ENCODE measurements at places on chromosomes 1 and 21.

- DNase-seq: no peak
Observed at GRCh38 chr1:239537795-239538194, 151.4 kb downstream of the CHRM3 start.

DNA sequence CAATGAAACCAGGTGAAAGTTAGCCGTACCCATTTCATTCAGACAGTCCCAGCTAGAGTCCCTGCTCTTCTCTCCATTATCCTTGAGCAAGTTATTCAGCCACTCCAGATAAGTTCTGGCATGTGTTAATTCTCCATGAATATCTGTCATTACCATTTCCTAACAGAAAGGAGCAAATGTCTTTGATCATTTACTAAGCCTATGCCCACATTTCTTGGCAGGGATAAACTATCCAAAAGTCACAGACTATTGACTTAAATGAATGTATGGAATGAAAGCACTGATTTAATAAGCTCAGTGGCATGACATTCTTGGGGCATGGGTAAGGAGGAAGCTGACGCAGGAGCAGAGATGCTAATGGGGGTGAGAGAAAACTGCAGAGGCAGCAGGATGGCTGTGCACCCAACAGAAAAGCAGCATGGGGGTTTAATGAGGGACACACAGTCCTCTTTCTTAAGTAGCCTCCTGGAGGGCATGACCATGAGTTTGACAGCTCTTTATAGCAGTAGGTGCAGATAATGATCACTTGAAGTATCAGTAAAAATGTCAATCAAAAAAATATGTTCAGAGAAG is 17.6 kb upstream of the DHCR24 start:
- no peak for DNase-seq

GRCh38 chr1:36497207-36497606 is 14.5 kb upstream of the CSF3R start:
- DNase-seq: no peak

DNA sequence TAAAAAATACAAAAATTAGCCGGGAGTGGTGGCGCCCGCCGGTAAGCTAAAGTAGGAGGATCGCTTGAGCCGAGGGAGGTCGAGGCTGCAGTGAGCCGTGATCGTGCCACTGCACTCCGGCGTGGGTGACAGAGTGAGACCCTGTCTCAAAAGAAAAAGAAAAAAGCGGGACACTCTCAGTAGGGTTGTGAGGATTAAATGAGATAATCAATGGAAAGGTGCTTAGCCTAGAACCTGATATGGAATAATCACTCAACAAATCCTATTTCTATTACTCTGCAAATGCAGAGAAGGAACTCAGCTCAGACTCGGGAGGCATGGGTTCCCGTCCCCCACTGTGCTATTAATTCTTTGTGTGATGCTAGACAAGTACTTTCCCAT is 529 bp upstream of the LUZP1 start:
- DNase-seq: no peak

DNA sequence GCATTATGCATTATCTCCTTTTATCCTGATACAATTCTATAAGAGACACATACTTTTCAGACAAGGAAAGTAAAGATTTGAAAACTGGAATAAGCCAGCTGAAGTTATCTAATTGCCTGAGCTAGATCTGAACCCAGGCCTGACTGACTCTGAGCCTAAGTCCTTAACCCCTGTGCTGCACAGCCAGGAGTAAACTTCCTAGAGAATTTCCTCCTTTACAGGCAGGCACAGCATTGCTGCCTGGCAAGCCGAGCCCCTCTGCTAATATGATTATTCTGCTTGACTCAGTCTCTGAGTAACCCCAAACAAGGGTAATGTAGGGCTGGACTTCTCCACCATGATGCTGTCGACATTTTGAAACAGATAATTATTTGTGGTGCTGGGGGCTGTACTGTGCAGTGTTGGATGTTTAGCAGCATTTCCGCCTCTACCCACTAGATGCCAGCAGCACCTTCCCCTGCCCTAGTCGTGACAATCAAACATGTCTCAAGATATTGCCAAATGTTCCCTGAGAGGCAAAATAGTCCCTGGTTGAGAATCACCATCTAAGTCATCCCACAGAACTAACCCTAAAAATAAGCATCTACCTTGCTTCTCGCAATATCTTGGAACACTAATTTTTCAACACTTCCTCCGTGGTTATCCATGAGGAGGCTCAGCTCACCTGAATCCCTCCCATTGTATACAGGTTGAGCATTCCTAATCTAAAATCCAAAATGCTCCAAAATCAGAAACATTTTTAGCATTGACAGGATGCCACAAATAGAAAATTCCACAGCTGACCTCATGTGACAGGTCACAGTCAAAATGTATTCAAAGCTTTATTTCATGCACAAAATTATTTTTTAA is 18.5 kb downstream of the CAMK1G start:
- DNase-seq: no peak

- DNase-seq: no peak
Observed at GRCh38 chr1:56533621-56534020, 45.7 kb downstream of the PLPP3 start.

GRCh38 chr1:29708381-29708780 is 472.1 kb downstream of the PTPRU start:
- no peak for DNase-seq

DNA sequence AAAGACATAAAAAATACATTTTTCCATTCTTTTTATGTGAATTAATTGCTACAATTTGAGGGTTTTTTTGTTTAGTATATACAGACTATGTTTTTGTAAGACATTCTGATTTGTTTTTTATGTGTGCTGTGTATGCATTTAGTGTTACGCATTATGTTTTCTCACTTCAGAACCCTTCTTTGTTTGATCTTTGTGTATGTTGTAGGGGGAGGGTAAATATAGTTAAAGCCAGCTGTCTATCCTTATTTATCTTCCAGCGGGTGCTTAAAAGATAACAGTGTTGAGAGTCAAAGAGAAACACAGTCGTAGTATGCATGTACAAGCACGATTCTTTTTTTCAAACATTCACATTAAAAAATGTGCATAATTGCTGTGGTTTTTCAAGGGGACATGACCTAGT is 97.5 kb upstream of the KIAA1614 start:
- no peak for DNase-seq

DNA sequence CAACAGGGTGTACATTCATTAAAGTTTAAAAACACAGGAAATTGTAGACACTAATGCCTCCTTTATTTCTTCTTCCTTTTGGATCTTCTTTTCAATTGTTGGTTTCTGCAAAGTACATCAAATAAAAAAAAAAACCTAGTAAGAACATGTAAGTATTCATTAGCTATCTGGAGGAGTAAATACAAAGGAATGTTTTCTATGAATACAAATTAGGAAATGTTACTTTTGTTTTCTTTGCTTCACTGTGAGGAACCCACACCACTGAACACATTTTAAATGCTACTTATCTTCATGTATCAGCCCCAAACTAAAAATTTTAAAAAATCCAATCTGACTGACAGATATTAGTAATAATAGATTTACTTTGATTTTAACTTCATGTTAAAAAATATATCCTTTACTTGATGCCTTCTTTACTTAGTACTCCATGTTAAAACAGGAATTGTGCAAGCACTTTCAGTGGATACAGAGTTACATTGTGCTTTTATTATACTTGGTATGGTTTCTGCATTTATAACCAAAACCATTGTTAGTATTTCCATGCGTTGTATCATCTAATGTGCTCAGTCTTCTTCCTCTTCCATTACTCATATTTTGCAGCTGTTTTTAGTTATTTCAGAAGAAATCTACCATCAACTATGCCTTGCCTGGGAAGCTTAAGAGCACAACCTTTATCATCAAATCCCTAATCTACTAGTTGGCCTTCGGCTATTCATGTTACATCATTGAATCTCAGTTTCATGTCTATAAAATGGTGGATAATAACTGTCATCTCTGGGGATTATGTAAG is 236.9 kb upstream of the DPYD start:
- no peak for DNase-seq

GRCh38 chr1:151436985-151437384 is 22.3 kb downstream of the POGZ start:
- no peak for DNase-seq

DNA sequence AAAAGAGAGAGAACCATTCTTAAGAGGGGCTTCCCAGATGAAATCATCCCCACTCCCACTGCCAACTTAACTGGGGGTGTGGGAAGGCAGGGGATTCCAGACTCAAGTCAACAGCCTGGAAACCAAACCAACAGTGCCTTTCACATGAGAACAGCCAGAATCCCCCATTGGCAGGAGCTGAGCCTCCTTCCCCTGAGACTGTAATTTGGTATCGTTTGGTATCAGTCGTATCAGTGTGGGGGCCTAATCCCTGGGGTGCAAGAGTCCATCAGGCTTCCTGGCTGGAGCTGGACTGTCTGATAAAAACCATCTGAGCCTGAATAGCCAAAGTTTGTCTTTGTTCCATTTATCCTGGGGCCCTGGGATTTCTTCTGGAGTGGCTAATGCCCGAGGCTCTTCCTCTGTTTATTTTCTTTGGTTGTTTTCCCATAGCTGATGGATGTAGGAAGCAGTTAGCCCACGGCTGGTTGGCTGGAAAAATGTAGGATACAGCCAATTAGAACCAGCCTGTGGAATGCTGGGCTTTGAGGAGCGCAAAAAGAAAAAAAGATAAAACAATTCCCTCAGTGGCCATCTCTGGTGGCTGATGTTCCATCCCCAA is 84.6 kb downstream of the LAMC2 start:
- DNase-seq: no peak

GRCh38 chr1:211973541-211973940 is 61.8 kb downstream of the INTS7 start:
- no peak for DNase-seq

GRCh38 chr21:29849735-29850176 is 90.0 kb downstream of the GRIK1 start:
- peak; percentile 23 for DNase-seq

GRCh38 chr1:20726932-20727745 is 5.4 kb downstream of the SH2D5 start:
- DNase-seq: no peak

DNA sequence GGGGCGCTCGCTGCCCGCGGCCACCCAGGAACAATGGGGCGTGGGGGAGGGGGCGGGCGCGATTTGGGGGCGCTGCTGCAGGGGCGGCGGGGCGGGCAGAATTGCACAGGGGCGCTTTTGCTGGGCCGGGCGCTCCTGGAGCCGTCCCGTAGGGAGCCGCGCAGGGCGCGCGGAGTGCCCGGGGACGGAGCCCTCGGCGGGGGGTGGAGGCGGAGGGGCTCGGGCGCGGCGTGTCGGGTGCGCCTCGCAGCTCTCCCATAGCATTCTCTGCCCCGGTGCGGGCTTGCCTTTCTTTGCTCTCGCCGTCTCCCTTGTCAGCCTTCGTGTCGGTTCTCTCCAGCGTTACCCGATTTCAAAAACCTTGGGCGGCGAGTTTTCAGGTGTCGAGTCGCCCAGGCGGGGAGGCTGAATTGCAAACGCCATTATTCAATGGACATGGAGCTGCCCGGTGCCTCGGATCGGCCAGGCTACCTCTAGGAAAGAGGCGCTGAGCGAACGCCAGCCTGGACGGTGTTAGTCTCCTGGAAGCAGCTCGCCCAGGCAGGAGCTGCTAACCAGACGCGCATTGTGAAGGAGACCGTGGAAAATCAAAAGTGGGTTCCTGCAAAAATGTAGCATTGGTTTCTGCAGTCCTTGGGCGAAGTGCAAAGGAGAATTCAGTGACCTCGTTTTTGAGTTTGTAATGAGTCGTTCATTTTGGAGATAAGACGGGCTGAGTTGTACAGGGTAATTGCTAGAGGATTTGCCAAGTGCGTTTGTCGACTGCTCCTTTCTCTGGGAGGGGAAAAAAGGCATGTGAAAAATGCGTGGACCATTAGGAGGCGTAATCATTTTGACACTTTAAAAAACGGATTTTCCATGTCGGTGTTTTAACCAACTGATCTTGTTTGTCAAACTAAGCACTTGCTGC is 626 bp downstream of the CXADR start:
- DNase-seq: no peak

DNA sequence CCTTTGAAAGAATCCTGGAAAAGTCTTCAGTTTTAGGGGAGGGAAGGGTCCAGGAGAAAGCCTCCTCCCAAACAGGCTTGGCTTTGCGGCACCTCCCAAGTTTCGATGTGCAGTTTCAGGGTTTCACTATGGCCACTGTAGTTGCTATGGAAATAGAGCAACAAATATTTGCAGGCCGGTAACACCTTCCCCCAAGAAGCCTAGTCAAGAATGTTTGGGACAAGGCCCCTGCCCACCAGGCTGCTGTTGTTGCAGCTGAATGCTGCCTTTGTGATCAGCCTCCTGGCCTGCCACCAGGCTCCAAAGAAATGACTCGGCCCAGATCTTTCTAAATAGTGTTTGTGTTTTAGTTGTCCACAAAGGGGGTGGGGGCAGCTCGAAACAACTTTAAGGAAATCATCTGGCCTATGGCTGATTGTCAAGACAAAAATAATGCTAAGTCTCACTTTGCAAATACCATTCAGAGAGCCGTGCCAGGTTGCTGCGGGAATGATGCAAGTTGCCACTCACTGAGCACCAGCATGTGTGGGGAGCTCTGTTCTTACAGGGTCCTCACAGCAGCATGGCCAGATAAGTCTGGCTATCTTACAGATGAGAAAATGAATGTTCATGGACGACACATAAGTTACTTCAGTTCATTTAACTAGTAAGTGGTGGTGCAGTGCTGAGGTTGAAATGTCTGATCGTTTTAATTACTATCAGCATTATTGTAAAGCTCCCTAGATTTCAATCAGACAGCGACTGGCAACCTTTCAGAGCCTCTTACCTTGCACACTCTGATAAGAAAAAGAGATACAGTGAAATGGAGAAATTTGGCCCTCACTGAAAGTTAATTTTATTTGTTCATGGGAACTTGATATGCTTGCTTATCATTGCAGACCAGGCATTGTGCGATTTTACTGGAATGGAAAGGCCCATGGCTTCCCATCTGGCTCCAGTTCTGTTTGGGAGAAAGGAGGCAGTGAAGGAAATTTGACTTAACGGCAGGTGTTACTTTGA is 91.2 kb upstream of the JUN start:
- peak; percentile 35 for DNase-seq

GRCh38 chr1:197731449-197731848 is 43.8 kb downstream of the DENND1B start:
- DNase-seq: no peak

Measured in iPS DF 19.7 (cell line).